ENCODE measurements at places on chromosomes 1 and 21.

DNA sequence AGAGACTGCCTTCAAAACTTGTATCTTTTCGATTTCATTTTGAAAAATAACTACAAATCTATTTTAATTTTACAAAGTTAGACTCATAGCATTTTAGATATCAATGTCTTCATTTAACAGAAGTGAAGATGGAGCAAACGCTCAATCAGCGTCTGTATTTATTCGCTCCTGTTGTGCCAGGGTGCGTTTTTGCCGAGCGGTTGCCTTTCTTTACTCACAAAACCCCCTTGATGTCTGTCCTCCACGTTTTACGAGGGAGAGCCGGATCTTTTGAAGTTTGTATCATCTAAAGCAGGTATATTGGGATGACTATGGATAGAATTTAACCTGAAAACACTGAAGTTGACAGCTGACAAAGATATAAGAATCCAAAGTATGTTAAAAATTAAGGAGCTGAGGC, 44.6 kb downstream of the MRPL39 start:
- no peak for DNase-seq

- no peak for DNase-seq
These were observed 32.3 kb downstream of the POU2F1 start for GRCh38 chr1:167252986-167253385.

- DNase-seq = no peak
These were observed 51.4 kb downstream of the ZBTB18 start for GRCh38 chr1:244102468-244102867.

DNA sequence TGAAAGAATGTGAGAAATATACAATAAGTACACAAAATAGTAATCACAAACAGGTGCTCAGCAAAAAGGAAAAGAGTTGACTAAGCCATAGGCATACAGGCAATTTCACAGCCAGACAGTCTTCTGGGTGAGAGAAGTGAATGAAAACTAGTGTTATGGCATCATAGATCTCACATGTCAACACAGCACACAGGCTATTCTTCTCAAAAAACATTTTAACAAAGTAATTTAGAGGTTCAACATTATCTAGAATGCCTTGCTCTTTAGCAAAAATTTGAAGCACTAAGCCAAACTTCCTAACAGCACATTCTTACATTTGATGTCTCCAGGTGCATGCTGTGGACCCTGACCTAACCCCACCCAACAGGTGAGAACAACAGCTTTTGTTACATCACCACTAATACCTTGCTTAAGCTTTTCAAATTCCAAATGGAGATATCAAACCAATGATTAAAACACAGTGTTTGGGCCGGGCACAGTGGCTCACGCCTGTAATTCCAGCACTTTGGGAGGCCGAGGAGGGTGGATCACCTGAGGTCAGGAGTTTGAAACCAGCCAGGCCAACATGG, 30.5 kb downstream of the OTUD7B start:
- DNase-seq = no peak

Data from anterior cingulate cortex (tissue), 58 donors.